ENCODE measurements at places on chromosomes 6 and 20.

DNA sequence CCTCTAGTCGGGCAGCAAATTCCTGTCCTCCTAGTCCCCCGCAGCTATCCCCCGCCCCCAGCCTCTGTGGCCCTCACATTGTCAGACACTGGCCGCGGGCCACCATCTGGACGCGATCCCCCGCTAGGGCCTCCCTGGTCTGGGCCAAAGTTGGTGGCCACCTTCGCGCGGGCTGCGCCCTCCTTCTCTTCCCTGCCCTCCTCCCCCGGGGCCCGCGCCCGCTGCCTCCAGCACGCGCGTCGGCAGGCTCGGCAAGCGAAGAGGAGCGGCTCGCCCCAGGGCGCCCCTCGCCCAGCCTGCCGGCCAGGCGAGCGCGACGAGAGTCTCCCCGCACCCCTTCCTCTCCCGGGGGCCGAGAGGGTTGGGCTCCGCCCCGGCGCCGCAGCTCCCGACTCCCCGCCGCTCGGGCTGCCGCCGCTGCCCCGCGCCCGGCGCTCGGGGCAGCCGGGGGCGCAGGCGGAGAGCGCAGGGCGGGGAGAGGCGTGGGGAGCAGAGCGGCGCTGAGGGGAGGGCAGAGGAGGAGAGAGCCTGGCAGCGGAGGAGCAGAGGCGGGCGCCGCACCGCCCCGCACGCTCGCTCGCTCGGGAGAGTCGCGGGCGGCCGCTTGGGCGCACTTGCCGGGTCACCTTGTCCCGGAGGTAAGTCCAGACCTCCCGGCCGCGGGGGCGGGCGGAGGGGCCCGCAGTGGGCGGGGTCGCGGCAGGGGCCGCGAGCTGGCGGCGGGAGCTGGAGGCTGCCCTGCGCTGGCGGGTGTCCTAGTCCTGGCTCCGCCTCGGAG, at the start of gene SYNDIG1:
Gene SYNDIG1, plus strand, starts transcription at position 514 of the 778 bp plus-strand sequence. CDS start 73,469 bp downstream, outside the sequence.
- DNase-seq: no peak

DNA sequence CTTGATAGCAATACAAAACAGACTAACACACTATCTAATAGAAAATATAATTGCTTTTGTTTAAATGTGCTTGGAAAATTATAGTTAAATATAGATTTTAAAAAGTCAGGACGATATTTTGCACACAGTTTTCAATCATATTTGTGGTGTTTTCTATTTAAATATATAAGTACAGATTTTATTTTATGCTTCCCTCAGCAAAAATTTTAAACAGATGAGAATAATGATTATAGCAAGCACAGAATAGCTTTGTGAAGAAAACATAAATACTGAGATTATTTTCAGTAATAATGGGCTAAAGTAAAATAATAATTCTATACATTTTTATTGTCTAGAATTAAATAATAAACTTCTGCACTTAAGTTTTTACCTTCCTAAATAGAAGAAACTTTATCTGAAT, 809.4 kb downstream of the PHF3 start:
- DNase-seq: no peak

DNA sequence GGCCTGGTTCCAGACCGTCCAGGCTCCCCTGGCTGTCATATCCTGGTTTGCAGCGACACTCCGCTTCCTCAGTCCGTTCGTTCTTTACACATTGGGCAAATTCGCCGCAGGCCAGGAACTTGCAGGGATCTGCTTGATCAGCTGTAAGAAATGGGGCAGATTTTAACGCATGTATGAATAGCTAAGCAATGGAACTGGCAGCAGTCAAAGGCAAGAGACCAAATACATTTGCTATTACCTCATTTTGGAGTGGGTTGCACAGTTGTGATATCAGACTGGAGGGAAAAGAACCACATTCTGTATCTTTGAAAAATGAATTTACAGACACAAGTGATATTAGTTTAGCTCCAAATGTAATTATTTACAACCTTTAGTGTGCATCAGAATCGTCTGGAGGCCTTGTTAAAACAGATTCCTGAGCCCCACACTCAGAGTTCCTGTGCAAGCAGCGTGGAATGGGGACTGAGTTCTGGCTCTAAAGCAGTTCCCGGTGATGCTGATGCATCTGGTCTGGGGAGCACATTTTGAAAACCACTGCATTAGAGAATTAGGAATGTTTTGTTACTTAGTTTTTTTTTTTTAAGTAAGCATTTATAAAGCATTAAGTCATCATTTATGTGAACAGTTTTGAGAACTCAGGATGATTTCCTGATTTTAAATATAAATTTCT, 141.3 kb downstream of the IMPG1 start:
- DNase-seq: no peak

DNA sequence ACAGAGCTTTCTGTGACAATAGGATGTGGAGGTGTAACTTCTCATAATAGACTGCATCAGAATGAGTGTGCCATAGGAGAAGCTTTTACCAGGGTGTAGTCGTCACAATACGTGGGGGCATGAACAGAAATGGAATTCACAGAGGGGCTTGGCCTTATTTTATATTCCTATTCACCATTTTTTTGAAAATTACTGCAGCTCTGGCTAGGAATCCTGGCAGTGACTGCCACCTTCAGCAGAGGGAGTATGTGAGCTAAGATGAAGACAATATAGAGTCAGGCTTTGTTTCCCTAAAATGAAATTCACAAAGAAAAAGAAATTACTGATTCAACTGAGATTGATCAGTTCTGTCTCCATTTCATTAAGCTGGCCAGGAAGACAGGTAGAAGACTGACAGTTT, 13.9 kb downstream of the TOMM6 start:
- DNase-seq: no peak

GRCh38 chr6:42241915-42242314, 24.3 kb upstream of the MRPS10 start:
- DNase-seq: no peak

DNA sequence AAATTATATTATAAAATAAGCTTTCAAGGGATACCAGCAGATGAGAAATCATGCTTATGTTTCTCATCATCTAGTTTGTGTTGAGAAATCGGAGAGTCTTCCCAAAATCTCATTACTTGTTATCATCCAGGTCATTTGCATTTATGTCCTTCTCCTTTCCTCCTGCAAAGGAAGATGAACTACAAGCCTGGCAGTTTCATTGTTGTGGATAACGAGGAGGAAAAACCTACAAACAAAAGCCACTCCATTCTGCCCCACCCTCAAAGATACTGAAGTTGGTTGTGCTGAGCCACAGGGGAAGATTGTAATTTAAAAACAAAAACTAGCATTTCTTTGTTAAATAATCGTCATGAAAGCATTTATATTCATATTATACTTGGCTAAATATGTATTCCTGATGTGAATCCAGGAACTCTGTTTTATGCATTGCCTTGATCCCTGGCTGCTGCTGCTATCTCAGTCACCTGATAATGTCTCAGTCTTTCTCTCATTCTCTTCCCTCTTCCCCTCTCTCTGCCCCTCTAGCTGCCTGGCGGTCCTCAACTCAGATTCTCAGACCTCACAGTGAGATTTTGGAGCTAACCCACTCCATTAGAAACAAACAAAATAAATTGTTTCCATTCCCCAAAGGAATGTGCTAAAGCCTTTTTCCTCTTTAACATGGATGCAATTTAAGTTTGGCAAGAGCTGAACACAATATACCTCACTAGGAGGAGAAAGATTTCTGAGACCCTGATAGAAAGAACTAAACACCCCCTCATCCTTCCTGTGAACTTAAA, 185.3 kb downstream of the ADAT2 start:
- no peak for DNase-seq

DNA sequence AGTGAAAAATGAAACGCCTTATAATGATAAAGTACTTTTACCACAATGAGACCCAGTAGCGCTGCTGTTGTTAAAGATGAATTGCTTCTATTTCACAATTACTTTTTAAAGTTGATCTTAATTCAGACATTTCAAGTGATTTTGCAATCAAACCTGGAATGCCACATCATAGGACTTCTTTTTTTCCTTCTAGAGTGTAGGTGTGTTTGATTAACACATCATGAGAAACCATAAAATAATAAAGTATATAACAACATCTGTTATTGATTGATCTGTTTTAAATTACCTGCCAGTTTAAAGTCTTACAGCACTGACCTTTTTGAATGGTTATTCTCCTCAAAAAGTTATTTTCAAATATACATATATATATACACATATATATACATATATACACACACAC, 38.6 kb downstream of the HEBP2 start:
- DNase-seq: no peak

GRCh38 chr6:42899871-42900270, 16.0 kb upstream of the PTCRA start:
- DNase-seq: no peak

- peak; percentile 41 for DNase-seq
Observed at GRCh38 chr20:23205611-23206041, 119.5 kb upstream of the CD93 start.

- no peak for DNase-seq
Observed at GRCh38 chr6:42984924-42985475, 630 bp downstream of the PPP2R5D start.

- DNase-seq: no peak
Observed at GRCh38 chr20:24949756-24950127, 673 bp downstream of the CST7 start.

DNA sequence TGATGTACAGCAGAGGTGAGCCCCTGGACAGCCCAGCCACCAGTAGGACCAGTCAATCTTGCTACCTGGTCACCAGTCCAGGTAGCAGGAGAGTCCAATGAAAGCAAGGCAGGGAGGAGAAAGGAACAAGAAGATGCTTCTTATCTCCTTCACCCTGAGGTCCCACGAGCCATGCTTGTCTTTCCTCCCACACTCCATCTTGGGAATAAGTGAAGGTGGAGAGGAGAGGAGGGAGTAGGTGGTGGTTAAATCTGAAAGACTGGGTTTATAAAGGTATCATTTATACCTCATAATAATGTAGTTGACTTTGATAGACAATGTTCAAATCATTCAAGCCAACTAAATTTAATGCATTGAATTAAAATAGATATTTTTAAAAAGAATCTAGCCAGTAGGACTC, 35.9 kb downstream of the LAMP5 start:
- no peak for DNase-seq

DNA sequence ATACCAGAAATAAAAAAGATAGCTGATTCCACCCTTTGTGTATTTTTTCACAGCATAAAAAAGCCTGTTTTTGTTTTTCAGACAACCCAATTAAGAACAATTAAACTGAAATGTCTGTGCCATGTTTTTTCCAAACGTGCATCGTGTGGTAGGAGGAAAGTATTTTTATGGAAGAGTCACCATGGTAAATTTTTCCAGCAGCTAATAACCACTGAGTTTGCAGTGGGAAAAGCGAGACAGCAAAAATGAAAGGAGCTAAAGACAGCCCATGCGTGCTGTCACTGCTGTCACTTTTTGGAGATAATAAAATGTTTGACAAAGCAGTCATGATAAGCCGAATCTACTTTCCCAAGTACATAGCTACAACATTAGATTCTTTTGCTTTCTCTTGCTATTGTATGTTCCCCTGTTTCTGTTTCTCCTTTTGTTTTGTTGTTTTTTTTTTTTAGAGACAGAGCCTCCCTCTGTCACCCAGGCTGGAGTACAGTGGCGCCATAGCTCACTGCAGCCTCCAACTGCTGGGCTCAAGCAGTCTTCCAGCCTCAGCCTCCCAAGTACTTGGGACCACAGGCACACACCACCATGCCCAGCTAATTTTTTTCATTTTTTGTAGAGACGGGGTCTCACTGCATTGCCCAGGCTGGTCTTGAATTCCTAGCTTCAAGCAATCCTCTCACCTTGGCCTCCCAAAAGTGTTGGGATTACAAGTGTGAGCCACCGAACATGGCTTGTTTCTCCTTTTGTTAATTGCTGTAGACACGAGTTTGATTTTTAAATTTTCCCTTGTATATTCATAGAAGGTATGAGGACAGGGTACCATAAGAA, 261.3 kb downstream of the TMEM242 start:
- DNase-seq: no peak

- no peak for DNase-seq
Observed at GRCh38 chr20:237929-238328, 10.9 kb downstream of the DEFB129 start.

DNA sequence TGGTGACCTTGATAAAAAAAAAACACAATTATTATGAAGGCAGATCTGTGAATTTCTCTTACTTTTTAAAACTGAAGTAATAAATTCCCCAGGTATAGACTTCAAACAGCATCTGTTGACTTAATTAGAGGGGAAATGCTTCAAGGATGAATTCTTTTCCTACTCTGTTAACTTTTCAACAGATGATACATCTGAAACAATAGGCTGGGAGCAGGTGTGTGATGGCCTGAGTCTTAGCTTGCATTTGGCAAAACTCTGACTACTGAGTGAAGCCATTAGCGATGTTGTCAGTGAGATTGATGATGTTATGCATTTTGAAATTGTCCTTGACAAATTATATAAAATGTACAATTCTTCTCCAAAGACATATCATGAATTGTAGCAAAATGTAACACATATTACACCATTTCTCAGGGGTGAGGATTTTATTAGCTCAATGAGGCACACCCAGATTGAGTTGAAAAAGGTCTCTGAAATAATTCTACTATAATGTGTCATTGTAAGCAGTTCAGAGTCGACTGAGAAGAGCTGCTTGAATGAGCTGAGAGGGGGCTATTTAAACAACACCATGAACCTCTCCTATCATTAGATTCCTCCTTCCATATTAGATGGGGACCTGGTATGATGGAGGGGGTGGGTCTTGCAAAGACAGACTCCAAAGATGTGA, 39.6 kb upstream of the OGFRL1 start:
- DNase-seq: no peak

GRCh38 chr20:17202673-17203072, 24.2 kb upstream of the PCSK2 start:
- no peak for DNase-seq

DNA sequence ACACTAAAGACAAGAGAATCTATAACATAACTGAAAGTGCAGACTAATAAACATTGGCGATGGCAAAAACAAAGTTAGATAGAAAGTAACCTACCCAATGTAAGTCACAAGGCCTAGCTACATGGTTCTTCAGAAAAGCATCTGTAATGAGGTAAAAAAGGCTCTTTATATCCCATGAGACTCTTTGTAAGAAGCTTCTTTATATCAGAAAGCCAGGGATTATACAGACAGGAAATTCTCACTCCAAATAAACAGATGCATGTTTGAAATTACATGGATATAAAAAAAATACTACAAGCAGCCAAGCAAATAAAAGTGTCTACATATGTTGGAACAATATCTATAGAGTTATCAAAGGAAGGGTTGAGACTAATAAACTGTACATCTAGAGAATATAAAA, 284.9 kb upstream of the NRSN1 start:
- no peak for DNase-seq

DNA sequence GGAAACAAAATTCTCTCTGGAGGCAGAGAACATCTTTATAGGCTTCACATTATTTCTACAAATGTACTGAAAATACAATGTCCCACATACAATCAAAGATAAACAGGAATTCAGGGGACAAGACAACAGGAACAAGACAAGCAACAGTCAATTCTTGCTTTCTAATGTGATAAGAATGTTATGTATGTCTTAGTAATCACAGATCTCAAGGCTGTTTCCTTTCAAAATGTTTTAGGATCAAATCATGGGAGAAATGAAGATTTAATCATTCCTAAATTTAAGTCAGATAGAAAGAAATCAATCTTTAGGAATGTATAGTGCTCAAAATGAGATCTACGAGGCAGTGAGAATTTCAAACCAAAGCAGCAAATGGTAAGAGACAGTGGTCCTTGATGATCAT, 32.1 kb downstream of the NEDD9 start:
- DNase-seq: no peak
